ENCODE measurements at places on chromosomes 5 and 9.

GRCh38 chr9:112140936-112141335 is 34.2 kb downstream of the SUSD1 start:
- DNase-seq = no peak

- no peak for DNase-seq
Measured at GRCh38 chr5:3490957-3491507, 104.6 kb upstream of the IRX1 start.

DNA sequence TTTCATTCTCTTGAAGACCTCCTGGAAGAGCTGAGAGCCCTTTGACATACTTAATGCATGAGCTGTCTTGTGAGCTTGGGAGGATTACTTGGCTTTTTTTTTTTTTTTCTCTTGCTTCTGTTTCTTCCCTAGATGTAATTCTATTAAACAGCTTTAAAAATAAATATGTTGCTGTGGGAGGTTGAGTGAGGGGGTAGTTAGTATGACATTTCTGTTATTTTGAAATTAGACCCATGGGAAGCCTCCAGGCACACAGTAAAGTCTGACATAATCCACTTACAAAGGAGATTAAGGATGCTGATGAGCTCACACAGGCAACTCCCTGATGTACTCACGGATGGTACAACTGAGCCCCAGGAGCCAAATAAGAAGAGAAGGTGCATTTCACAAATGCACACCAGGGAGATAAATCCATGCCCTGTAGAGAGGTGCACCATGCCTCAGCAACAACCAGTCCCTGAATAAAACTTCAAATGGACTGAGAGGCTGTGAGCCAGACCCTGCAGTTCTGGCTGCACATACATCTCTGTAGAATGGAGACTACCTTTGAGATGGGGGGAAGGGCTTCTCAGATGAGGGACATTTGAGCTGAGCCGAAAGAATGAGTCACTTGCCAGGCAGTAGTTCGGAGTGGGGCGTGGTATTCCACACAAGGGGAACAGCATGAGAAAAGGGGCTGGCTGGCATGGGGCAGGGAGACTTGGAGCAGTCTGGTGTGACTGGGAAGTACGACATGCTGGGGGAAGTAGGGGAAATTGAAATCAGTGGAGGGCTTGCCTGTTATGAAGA is 68.7 kb downstream of the ACTL7B start:
- DNase-seq = no peak

DNA sequence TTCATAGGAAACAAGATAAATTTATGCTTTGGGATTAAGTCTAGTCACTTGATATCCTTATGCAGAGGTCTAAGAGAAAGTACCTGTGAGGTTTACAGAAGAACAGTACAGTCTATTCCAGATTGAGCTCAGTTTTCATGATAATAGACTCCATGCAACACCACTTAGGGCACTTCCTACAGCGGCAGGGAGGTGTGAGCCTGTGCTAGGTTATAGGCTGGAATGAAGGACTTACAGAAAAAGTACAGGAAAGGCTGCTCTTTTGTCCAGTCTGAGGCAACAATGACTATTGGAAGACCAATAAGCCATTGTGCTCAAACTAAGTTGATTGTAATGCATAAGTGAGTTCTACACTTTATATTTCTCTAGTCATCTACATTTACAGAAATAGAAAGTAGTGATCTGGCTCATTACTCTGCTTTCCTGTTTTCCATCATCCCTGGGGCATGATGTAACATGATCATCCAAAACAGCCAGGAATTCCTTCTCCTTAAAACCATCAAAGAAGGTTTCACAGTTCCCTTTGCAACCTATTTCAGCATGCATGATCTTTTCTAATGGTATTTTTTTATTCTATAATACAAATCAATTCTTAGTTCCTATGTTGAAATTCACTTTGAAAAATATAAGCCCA is 322.8 kb downstream of the SLF1 start:
- no peak for DNase-seq

DNA sequence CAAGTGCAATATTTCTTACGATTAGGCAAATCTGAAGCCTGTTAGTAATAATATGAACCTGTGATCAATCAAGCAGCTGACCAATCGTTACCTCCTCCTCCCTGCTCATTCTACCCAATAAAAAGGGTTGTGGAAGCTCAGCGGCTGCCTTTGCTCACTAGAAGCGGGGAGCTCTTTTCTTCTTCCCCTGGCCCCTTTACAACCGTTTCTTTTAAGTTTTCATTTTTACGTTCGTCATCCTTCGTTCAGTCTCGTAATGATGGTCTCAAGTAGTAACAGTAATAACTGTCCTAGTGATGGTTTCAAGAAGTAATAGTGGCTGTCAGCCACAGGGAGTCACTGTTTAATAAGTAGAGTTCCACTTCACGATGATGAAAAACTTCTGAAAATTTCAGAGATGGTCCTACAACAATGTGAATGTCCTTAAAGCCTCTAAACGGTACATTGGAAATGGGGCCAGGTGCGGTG is 6.2 kb downstream of the UGT3A2 start:
- DNase-seq = no peak

All from breast epithelium (tissue), 4 donors.